ENCODE measurements at places on chromosomes 7 and 10. TPM values are rescaled to one million over a fixed set of nuclear protein-coding genes. Genes with fewer than 3 reads are reported as not detected.

BMPER gene
- 5.0 TPM for total RNA-seq

- DNase-seq = peak; percentile 85
Measured at GRCh38 chr7:132225216-132226030, 350.8 kb downstream of the PLXNA4 start.

GRCh38 chr7:24703296-24703695 is 54.0 kb downstream of the GSDME start:
- DNase-seq = no peak

- DNase-seq = no peak
Measured at GRCh38 chr10:35191523-35191922, 64.9 kb downstream of the CREM start.

- DNase-seq = no peak
Measured at GRCh38 chr10:8449909-8450308, 395.4 kb downstream of the GATA3 start.
